ENCODE measurements at places on chromosomes 7 and 10. TPM values are rescaled to one million over a fixed set of nuclear protein-coding genes. Genes with fewer than 3 reads are reported as not detected.

OR2A12 gene
- total RNA-seq, result not detected

PON1 gene
- not detected for total RNA-seq

TCAF2 gene
- total RNA-seq, result 5.9 TPM

DNA sequence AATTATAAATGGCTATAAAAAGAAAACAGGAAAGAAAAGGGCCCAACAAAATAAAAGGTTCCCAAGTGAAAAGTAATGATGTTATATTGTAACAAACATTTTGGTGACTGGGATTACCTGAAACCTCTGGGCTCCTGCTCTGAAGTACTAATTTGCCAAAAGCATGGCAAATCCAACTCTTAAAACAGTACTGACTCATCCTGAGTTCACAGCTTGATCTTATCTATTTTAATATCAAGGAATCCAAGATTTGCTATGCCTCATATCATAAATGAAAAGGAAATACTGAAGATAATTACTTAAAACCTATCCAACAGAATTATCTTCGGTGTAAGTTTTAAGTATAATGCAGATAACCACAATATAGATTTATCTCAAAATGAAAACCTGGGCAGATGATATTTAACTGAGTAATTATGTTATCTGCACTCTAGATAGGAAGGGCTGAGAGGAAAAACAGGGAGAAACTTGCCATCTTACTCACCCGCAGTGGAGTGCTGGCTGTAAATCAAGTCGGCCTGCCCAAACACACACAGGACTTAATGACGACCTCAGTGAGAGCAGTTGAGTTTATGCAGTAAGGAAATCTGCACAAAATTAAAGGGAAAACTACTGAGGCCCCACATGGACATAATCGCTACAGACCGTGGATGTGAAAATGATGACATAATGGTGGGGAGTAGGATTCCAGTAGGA, 48.4 kb downstream of the MPP7 start:
- DNase-seq, result peak; percentile 63

- no peak for DNase-seq
Measured at GRCh38 chr7:159207393-159207792, 62.7 kb upstream of the VIPR2 start.

DNA sequence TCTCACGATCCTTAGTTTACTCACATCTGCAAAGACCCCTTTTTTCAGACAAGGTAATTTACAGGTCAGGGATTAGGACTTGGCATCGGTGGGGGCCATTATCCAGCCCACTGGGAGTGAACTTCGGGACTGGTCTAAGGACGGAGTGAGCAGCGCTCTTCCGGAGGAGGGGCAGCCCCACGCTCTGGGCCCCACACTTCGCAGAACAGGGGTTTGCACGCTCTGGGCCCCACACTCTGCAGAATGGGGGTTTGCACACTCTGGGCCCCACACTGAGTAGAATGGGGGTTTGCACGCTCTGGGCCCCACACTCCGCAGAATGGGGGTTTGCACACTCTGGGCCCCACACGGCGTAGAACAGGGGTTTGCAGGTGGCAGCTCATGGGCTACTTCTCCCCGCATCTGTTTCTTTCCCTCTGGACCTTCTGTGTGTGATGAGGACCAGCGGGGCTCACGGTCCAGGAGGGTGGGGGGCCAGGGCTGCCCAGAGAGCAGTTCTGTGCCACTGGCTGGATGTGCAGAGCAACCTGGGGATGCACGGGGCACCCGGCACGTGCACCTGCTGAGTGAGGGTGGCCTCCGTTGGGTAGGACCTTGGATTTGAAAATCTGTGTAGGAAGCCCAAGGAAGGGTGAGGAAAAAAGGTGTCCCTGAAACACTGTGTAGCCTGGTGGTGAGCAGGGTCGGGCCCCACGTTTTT, 134.8 kb downstream of the WDR37 start:
- no peak for DNase-seq

DNA sequence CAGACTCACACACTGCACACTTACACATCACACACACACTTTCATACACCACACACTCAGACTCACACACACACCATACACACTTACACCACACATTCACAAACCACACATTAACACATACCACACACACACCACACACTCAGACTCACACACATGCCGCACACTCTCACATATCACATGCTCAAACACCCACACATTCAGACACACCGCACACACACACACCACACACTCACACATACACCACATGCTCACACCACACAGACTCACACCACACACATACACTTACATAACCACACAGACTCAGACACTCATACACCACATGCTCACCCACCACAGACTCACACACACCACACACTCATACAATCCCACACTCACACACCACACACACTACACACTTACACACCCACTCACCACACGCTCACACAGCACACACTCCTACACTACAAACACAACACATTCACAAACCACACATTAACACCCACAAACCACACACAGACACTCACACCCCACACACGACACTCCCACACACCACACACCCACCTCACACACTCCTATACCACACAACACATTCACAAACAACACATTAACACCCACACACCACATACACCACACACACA, 125.4 kb downstream of the EVX1 start:
- DNase-seq, result no peak

DNA sequence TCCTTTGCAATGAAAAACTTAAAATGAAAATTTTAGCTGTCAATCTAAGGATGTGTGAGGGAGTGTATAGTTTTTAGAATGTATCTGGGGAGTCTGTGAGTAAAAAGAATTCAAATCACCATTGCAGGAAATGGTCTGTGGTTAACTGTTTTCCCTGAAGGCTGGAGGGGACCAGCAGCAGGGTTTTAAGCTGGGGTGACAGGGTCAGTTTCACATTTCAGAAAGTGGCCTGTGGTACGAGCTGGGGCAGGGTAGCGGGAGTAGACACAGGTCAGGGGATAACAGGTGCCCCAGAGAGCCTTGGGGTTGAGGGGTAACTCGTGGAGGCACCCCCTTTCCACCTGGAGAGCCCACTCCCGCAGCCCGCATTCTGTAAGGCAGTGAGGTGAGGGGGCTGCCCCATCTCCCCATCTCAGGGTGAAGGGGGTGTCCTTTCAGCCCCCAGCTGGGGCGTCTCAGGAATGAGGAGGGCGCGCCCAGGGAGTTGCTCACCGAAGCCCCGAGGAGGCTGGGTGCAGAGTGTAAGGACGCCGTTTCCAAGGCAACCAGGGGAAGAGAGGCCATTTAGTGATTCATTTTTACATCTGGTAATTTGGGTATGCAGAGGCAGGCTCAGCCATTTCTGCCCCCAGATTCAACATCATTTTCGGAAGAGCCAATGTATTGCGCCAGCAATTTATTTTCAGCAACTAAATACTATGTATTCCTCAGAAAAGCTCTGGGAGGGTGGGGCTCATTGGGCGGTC, 168.9 kb downstream of the SLIT1 start:
- DNase-seq, result no peak

DNA sequence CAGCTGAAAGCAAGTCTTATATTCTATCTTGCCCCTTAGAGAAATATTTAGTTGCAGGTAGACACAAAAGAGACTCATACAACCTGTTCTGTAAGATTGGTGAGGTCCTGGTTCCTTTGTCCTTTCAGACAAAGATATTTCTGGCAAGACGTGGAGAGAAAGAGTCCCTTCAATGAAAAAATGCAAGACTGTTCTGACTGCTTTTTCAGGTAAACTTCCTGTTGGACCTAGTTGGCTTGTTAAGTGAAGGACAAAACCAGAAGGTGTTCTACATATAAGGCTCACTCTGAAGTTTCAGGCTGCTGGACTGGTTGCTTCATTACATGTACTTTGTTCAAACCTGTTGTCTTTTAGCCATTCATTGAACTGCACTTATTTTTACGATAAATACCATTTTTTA, 119.0 kb upstream of the PTPRZ1 start:
- DNase-seq, result no peak

GRCh38 chr7:155741805-155742204, 70.5 kb downstream of the SHH start:
- DNase-seq, result no peak

DNA sequence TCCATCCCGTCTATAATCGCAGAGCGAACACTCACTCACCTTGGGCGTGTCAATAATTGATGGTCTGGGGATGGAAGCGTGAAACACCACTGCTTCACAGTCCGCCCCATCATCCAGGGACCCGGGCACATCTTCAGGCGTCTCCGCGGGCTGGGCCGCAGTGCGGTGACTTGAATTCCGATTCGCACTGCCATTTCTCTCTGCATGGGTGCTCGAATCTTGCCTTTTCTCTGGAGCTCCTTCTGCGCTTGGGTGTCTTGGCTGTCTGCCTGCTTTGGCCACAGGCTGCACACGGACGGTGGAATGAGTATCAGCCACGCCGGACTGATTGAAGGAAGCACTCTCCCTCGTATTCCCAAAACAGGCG, 500 bp downstream of the FAM107B start:
- DNase-seq, result no peak

- no peak for DNase-seq
Measured at GRCh38 chr10:118968482-118968881, 61.0 kb upstream of the NANOS1 start.

DNA sequence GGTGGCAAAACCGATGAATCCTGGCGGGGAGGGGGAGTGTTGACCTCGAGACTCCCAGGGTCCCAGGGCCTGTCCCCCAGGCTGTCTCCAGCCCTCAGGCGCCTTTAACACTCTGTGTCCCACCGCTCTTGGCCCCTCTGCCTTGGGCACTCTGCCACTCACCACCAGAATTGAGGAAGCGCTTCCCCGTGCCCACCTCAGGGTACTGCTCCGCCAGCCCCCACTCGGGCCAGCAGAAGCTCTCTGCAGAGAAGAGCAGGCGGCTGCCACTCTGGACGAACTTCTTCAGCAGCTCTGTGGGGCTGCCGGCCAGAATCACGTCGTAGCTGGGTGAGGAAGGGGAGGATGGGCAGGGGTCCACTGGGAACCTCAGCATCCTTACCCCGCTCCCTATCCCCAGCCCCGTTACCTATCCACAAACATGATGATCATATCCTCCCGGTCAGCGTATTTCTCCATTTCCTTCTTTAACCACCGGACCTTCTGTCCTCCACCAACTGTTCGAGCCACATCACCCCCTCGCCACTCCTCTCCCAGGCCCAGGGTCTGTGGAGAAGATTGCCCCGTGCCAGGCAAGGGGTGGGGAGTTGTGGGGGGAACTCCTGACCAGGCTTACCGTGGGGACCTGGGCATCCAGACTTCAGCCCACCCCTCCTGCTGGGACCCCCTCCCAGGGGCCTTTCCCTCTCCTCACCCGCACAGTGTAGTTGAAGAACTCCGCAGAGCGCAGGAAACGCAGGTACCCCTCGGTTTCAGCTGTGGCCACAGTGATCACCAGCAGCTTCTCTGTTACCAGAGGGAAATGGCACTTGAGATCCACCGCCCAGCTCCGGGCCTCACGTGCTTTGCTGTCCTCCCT, 1.2 kb downstream of the PLOD3 start:
- peak; percentile 71 for DNase-seq
